Stimulated activated CD8-positive, alpha-beta memory T cell treated with anti-CD3 and anti-CD28 coated beads, Interleukin-15, amount 100 ng/mL, for 4 hours (primary cell): ENCODE measurements at places on chromosomes 1 and 21.

- peak; percentile 23 for DNase-seq
Measured at GRCh38 chr1:158117854-158118704, 62.6 kb upstream of the CD1D start.

- no peak for DNase-seq
Measured at GRCh38 chr1:30277911-30278310, 445.5 kb downstream of the MATN1 start.

GRCh38 chr1:227666286-227666685, 68.8 kb downstream of the JMJD4 start:
- no peak for DNase-seq

DNA sequence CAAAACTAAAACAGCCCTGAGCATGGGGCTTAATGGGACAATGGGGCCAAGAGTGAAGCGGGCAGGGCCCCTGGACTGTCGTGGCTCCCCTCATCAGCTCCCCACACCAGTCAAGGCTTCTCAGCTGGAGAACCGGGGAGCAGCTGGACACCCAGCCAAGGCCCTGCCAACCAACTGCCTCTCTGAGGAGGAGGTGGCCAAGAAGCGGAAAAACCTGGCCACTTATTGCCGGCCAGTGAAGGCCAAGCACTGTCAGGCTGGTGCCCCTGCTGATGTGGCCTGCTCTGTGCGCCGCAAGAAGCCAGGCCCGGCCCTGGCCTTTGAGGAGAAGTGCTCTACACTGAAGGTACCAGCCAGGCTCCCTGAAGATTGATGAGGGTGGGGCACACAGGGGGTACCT, 2.5 kb upstream of the CYB561D1 start:
- DNase-seq = no peak

DNA sequence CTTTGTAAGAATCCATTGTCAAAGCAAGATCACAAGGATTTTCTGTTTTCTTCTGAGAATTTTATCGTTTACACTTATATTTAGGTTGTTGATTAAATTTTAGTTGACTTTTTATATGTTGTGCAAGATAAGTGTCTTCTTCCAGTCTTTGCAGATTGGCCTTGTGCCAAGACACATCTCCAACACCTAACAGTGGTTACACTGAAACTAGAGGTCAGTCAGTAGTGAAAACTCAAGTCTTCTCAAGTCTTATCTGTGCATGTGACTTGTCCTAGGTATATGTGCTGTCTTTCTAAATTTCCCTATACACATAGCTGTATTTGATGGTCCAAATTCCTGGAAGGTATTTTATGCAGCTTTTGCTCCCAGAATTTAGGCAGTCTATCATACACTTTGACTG, 1183.2 kb upstream of the B3GALT2 start:
- DNase-seq = no peak
